Foreskin melanocyte (primary cell): ENCODE measurements at places on chromosomes 2 and 18.

GRCh38 chr2:33323957-33324356, 152.5 kb upstream of the RASGRP3 start:
- no peak for DNase-seq

- no peak for DNase-seq
Observed at GRCh38 chr2:136219963-136220362, 102.0 kb upstream of the CXCR4 start.

DNA sequence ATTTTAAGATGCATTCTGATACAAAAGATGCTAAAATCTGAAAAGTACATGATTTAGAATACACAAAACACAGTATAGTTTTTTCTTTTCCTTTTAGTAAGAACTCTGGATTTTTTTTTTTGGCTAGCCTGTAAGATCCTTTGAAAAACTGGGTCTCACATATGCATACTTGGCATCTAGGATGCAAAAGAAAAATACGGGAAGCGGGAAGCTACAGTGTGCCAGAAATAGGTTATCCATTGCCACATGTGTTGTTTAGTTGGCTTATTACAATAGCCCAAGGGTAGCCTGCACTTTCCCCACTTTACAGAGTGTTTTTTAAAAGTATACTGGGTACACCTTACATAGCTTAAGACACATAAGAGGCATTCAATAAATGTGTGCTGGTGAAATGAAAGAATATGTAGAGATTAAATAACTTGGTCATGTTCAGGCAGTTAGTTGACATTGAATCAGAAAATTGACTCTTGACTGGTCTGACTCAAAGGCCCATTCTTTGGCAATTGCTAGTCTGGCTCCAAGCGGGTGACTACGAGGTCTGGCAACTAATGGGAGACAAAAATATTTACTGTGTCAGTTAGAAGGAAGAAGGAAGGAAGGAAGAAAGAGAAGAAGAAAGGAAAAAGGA, 286.8 kb upstream of the TRIB2 start:
- DNase-seq = no peak

DNA sequence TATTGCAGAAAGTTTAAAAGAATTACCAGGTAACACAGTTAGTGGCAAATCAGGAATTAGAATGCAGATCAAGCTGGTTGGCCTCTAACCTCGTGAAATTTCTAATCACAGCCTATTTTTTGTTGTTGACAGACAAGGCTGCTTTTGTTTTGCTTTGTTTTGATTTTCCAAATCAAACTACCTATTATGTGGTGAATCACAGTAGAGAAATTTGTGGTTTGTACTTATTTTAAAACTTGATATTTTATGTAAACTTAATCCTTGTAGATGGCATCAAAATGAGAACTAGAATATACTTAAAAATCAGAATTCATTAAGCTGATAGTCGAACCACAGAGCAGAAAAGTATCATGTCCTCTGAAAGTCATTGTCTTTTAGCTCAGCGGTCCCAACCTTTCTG, 258.1 kb downstream of the CTNNA2 start:
- DNase-seq = peak; percentile 11

- no peak for DNase-seq
Observed at GRCh38 chr2:241859436-241860183, 916 bp upstream of the PDCD1 start.

GRCh38 chr2:109129921-109130722, 1.1 kb downstream of the SH3RF3 start:
- DNase-seq = no peak

DNA sequence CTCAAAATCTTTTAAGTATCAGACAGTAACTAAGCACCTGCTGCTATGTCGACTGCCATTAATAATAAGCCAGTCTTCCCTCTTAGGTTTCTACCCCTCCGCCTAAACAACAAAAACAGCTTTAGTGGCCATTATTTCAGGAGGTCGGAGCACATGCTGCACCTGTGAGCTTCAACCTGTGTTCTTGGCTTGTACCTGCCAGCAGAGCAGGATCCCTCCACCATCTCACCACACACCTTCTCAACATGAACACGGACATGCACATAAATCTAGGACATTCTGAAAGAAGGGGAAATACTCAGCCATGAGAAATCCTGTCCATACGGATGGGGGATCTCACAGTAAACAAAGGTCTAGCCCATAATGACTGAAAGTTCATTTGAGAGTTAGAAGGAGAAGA, 3.7 kb downstream of the CYB5A start:
- no peak for DNase-seq

GRCh38 chr2:146870691-146871090, 974.1 kb upstream of the ACVR2A start:
- no peak for DNase-seq

- no peak for DNase-seq
Observed at GRCh38 chr2:207658156-207658555, 33.0 kb upstream of the METTL21A start.

GRCh38 chr2:31304816-31305215, 70.9 kb downstream of the EHD3 start:
- no peak for DNase-seq

DNA sequence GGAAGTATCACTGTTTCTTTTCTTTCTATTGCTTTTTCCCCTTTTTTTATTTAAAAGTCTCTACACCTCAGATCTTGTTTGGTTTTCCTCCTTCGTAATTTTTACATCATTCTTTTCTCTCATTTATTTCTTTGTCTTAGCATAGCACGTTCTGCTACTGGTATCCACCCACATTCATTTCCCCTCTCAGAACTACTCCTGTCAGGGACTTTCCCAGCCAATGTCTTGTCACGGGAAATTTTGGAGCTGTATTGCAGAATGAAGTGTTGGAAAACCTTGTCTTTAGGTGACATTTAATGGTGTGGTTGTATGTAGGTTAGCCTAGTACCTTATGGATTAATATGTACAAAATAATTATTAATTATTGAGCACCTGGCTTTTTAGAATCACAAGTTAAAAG, 34.0 kb downstream of the TTLL4 start:
- no peak for DNase-seq

GRCh38 chr18:77067291-77068061, 65.1 kb downstream of the MBP start:
- no peak for DNase-seq

DNA sequence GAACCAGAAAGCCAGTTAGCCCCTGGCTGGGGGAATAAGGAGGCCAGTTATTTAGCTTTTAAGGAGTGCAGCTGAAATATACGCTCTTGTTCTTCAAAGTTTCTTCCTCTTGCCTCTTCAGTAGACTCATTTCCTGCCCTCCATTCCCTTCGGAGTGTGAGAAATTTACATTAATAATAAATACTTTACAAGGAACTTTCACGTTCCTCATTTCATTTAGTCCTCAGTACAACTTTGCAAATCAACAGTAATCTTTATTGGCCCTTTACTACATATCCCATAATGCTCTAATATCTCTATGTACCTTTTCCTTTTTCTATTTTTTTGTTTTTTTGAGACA, 15.6 kb downstream of the PLCD4 start:
- DNase-seq = no peak

GRCh38 chr2:221454459-221455105, 117.5 kb downstream of the EPHA4 start:
- DNase-seq = no peak

DNA sequence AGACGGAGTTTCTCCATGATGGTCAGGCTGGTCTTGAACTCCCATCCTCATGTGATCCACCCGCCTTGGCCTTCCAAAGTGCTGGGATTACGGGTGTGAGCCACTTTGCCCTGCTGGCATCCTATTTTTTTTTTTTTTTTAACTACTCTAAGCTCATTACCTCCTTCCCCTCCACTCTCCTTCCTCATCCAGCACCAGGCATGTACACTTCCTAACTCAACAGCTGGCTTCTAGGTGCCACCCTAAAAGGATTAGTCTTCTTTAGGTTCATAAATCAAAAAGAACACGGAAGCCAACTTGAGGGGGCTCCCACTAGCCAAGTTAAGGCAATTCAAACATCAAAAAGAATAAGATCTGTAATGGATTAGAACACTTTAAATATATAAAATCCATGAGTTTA, 70.6 kb upstream of the TEX51 start:
- DNase-seq = no peak

DNA sequence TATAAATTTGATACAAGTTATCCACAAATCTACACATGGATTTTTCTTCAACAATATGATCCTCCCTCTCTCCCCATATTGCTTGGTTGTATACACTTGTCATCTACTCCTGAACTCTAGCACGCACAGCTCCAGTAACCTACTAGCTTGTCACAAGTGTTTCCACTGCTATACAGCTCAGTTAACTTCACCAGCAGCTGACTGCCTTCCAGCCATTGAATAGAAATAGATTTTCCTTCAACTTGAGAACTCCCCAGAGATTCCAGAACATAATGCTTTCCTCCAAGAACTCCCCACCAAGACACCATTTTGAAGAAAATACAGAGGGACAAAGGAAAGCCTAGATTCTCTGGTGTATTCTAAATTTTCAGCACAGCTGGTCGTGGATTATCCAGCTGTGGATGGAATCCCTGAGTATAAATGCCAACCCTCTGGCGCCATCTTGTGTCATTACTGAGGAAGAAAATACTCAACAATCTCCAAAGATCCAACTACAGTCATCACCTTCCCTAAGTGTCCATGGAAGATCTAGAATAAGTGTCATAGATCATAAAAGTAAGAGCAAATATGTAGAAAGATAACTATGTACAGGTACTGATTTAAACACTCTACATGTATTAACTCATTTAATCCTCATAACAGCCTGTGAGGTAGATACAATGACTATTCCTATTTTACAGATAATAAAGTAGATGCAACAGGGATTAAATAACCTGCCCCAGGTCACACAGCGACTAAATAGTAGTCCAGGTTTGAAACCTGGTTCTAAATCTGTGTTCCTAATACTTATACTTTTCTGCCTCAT, 156.7 kb downstream of the ARHGAP28 start:
- peak; percentile 46 for DNase-seq

DNA sequence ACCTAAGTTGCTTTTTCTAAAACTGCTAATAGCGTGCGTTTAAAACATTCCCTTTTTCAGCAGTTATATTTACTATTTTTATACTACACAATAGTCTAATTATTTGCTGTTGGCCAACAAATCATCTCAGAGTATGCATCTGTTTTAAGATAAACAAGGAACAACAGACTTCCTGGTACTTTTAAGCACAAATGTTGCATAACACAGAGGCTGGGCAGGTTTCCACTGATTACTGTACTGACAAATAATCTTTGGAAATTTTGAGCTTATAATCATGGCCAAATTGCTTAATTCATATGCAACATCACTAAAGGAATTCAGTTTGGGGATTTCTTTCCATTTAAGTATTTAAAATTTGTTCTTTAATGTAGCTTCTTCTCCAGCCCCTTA, 737.4 kb upstream of the SALL3 start:
- peak; percentile 58 for DNase-seq

- no peak for DNase-seq
Observed at GRCh38 chr2:212073360-212073759, 465.2 kb downstream of the ERBB4 start.

DNA sequence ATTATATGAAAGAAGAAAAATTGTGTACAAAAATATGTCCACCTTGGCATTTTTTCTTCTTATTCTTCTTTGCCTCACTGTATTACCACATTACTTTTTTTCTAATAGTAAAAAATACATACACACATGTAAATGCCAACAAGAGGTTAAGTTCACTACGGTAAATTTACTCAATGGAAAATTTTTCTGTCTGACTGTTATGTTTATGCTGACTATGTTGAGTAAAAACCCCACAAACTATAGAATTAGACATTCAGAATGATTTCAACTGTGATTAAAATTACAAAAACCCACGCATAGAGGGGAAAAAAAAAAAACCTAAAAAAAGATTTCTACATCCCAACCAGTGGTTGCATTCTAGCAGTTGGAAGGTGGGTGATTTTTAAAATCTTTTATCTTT, 5.4 kb downstream of the GPR55 start:
- DNase-seq = no peak

DNA sequence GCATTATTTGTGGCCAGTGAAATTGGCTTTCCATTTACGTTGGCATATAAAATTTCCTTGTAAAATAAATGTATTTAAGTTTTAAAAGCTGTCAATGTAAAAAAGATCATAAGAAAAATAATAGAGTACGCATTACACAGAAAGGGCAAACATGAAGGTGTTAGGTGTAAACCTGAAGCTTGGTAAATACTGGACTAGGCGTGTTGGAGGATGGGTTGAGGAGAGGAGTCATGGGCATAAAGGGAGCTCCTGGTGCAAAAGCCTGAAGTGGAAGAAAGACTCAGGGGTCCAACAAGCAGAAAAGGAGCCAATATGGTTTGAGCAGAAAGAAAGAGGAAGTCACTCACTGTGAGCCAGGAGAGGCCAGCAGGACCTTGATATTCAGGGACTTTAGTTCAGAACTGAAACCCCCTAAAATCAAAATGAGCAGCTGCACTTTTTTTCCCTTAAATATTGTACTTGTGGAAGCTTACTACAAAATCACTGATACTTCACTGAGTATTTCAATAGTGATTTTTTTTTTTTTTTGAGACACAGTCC, 24.4 kb downstream of the SP5 start:
- DNase-seq = no peak

- no peak for DNase-seq
Observed at GRCh38 chr2:174222154-174222553, 26.2 kb downstream of the OLA1 start.

DNA sequence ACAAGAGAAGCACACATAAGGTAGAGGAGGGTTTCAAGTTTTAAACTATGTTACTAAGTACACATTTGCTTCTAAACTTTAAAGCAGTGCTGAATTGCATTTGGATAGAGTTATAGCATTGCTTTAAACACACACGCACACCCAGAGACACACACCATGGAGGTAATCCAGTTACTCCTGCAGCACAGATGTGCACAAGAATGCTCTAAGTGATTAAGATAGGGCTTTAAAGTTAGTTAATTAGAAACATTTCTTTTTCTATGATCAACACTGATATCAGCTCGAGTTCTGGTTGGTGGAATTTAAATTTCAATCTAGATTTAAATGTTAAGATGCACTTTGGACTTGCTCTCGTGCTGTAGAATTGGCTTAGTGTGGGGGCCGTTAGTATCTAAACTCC, 492.3 kb downstream of the ZEB2 start:
- DNase-seq = no peak

- DNase-seq = no peak
Observed at GRCh38 chr2:190748966-190749365, 100.1 kb downstream of the NAB1 start.

DNA sequence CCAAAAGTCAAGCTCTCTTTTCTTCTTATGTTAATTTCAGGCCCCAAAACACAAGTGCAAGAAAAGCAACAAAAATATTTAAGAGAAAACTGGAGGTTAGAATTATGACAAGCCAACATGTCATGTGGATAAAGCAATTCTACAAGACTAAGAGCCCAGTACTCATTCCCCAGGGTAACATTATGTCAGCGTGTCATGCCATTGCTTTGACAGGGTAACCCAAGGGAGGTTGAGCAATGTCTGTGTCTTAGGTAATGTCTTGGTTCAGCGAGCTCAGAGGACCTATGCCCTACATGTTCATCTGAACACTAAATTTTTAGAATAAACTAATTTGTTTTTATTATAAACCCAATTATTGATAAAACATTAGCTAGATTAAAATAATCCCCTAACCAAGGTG, 173.2 kb upstream of the ZNF804A start:
- no peak for DNase-seq

GRCh38 chr2:225011585-225011984, 30.7 kb downstream of the DOCK10 start:
- DNase-seq = no peak

GRCh38 chr2:30649828-30650227, 157.4 kb downstream of the CAPN13 start:
- DNase-seq = no peak
